ENCODE measurements at places on chromosomes 1 and 21.

GRCh38 chr1:202590975-202591411 lies 119.3 kb downstream of the SYT2 start:
- DNase-seq: no peak

GRCh38 chr1:57101209-57101608 lies 135.4 kb upstream of the C8B start:
- DNase-seq: no peak

- DNase-seq: no peak
Measured at GRCh38 chr1:119115311-119115710, 25.1 kb downstream of the WARS2 start.

DNA sequence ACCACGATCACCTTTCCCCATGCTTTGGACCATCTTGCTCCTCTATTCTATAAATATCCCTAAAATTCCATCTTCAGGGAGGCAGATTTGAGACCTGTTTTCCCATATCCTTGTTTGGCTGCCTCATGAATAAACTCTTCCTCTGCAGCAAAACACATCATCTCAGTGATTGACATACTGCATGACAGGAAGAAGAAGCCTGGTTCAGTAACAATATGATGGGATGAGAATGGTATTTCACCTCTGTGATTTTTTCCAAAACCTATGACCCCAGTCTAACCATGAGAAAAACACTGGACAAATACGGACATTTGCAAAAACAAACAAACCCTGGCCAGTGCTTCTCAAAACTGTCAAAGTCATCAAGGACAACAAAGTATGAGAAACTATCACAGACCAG lies 53.8 kb upstream of the ZSWIM5 start:
- no peak for DNase-seq

DNA sequence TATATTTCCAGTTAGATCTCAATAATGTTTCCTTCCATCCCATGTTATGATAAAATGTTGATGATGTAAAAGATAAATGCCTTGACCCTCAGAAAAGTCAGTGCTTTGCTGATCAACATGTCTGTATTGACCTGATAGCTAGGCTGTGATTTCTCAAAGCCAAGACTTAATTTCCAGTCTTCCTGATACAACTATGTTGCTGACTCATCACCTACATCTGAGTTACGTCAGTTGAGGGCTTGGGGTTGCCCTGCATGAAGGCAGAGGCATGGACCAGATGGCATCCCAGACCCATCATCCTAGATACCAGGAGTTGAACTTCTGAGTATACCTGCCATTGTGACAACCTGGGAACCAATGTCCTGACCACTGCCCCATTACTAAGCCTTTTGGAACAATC lies 4.8 kb downstream of the LCE1D start:
- DNase-seq: no peak
